AML-193 (cell line): ENCODE measurements at places on chromosomes 6 and 20.

DNA sequence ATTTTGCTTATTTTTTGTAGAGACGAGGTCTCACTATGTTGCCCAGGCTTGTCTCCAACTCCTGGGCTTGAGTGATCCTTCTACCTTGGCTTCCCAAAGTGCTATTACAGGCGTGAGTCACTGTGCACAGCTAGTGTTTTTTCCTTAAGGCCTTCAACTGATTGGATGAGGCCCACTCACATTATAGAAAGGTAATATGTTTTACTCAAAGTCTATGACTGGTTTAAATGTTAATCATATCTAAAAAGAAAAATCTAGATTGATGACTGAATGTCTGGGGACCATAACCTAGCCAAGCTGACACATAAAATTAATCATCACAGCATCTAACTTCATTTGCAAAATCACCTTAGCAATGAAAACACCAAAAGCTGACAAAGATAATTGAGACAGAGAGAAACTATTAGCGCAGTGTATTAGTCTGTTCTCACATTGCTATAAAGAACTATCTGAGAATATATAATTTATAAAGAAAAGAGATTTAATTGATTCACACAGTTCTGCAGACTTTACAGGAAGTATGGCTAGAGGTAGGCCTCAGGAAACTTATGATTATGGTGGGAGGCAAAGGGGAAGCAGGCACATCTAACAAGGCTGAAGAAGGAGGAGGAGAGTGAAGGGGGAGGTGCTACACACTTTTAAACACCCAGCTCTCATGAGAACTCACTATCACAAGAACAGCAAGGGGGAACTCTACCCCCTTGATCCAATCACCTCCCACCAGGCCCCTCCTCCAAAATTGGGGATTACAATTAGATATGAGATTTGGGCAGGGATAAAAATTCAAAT, 66.8 kb upstream of the ARHGAP18 start:
- DNase-seq, result no peak

- DNase-seq, result no peak
These were observed 307.4 kb downstream of the EYA4 start for GRCh38 chr6:133548423-133549159.

GRCh38 chr6:133568970-133569889, 319.7 kb upstream of the TCF21 start:
- DNase-seq, result peak; percentile 10

- no peak for DNase-seq
These were observed 77.6 kb upstream of the PMEPA1 start for GRCh38 chr20:57787151-57787989.

GRCh38 chr6:113653275-113653674, 203.9 kb upstream of the MARCKS start:
- DNase-seq, result peak; percentile 51

GRCh38 chr6:79246891-79247290, 12.4 kb upstream of the HMGN3 start:
- DNase-seq, result no peak

GRCh38 chr6:104527311-104527710, 332.4 kb downstream of the HACE1 start:
- DNase-seq, result no peak

- DNase-seq, result no peak
These were observed 19.3 kb downstream of the CITED2 start for GRCh38 chr6:139355172-139355571.

DNA sequence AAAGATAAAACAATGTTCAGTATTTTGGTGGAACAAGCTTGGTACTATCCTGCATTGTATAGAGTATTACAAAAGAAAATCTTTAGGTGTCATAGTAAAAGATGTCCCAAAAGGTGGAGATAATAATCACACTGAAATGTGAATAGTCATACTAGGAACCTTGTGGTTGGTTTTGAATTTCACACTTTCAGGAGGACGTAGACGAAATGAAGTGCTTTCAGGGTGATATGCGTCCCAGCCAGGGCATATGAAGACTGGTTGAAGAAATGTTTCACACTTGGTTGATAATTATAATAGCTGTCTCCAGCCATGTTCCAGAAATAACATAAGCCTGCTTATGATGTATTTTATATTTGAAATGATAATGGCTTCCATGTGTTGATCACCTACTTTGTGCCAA, 60.4 kb downstream of the SCAND1 start:
- no peak for DNase-seq
